ENCODE measurements at places on chromosomes 7 and 10.

DNA sequence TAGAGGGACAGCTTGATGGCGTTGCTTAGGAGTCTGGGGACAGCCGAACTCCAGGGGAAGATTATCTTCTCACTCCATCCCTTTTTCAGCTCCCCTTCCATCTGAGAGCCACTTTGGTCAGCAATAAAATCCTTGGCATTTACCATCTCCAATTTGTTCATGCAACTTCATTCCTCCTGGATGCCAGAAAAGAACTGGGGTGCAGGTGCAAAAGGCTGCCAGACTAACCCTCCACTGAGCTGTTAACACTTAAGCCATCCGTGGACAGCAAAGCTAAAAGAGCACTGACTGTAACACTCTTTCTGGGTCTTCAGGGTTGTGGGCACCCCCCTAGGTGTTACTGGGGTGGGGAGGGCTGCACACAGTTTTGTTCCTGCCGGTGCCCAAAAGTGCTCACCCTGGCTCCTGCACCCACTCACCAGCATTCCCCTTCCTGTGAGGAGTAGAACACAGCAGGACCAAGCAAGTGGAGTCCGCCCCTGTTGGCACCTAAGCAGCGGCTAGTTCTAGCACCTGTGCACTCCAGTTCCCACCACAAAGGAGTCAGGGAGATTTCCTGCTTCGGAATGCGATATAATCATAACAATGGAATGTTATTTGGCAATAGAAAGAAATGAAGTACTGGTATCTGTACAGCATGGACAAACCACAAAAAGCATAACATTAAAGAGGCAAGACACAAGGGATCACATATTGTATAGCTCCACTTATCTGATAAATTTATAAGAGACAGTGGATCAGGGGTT lies 95.1 kb downstream of the NPY start:
- DNase-seq = no peak

- DNase-seq = no peak
Observed at GRCh38 chr7:39211581-39211980, 233.9 kb downstream of the POU6F2 start.

GRCh38 chr7:115009736-115010440 lies 88.0 kb downstream of the MDFIC start:
- no peak for DNase-seq

- DNase-seq = no peak
Observed at GRCh38 chr7:95602421-95602820, 6.1 kb upstream of the PDK4 start.

GRCh38 chr7:105450177-105450861 lies 61.6 kb upstream of the SRPK2 start:
- DNase-seq = no peak

GRCh38 chr7:141039376-141039775 lies 24.6 kb upstream of the MRPS33 start:
- DNase-seq = no peak

DNA sequence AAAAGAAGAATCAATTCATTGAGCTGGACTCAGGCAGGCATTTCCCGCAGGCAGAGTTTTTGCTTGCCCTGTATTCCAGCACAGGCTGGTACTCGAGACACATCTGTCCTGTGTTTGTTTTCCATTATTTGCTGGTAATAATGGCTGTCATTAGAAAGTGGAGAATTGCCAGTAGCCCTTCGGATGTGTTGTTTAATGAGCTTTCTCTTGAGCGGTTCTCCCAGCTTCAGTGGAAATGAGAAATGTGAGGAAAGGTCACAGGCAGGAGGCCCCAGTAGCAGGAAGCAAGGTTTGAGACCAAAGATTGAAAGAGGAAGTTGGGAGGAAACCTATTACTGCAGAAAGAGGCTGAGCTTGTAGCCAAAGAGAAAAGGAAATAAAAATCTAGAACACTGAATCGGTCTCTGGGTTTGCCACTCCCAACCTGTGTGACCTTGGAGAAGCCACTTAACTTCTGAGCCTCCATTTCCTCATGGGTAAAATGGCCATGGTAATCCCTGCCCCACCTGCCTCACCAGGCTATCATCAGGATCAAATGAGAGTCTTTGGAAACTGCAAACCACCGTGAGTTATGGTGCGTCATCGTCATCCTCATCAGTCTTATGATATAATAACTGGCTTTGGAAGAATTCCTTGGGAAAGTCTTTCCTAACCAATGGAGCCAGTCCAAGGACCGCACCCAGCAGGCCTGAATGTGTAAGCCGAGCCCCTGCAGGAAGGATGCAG lies 67.7 kb downstream of the TACR2 start:
- DNase-seq = no peak

GRCh38 chr7:23105086-23105643 lies 420 bp upstream of the KLHL7 start:
- no peak for DNase-seq

GRCh38 chr7:141053626-141054025 lies 20.2 kb upstream of the TMEM178B start:
- peak; percentile 51 for DNase-seq

GRCh38 chr7:130648580-130648979 lies 20.0 kb downstream of the COPG2 start:
- no peak for DNase-seq

- DNase-seq = no peak
Observed at GRCh38 chr7:143074141-143074540, 22.0 kb downstream of the OR6V1 start.

GRCh38 chr10:98088186-98088971 lies 46.1 kb upstream of the R3HCC1L start:
- DNase-seq = no peak

DNA sequence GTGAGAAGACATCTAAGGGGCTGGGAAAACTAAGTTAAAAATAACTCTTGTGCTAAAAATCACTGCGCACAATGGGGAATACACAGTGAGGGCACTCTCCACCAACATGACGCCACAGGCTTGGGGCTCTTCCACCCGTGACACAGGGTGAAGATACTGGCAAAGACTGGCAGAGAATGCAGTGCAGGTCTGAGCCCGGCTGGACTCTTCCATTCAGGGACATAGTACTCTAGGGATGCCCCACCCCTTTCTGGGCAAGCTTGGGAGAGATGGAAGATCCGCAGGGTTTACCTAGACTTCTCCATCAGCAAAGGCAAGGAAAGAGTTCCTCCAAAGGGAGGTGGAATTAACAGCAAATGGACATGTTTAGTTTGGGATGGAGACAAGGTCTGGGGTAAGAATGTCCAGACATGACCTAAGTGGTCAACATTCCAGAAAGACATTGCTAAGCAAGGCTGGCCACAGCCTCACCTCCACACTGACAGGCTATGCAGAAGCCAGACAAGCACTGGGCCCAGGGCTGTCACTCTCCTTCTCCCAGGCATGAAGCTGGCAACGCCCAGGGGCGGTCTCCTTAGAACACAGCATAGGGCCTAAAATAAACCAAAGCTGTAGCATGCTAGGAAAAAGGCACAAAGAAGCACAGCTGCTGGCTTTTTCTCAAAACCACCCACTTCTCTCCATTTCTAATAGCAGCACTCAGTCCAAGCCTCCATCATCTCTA lies 28.1 kb downstream of the XPNPEP1 start:
- no peak for DNase-seq

- DNase-seq = no peak
Observed at GRCh38 chr10:62812672-62813439, 3.3 kb downstream of the EGR2 start.

- no peak for DNase-seq
Observed at GRCh38 chr7:42222891-42223290, 14.1 kb downstream of the GLI3 start.

- DNase-seq = no peak
Observed at GRCh38 chr10:131946321-131946751, 35.4 kb downstream of the BNIP3 start.

Data from effector memory CD4-positive, alpha-beta T cell (primary cell).